ENCODE measurements at places on chromosomes 2 and 18.
A peak's percentile ranks its signal among the peaks of the same experiment; 100 is the strongest.

GRCh38 chr2:28247734-28248133 lies 144.9 kb upstream of the FOSL2 start:
- DNase-seq, result no peak

- DNase-seq, result no peak
Observed at GRCh38 chr2:37570773-37571586, 100.5 kb downstream of the CDC42EP3 start.

DNA sequence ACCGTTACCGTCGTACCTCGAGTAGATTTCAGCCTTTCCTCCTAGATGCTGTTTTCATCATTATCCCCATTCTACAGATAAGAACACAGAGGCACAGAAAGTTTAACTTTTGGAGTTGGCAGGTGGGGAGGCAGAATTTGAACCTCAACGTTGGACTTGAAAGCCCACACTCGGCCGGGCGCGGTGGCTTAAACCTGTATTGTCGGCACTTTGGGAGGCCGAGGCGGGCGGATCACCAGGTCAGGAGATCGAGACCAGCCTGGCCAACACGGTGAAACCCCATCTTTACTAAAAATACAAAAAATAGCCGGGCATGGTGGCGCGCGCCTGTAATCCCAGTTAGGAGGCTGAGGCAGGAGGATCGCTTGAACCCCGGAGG lies 11.5 kb downstream of the CATIP start:
- no peak for DNase-seq

- DNase-seq, result no peak
Observed at GRCh38 chr2:24761866-24762265, 31.3 kb downstream of the PTRHD1 start.

DNA sequence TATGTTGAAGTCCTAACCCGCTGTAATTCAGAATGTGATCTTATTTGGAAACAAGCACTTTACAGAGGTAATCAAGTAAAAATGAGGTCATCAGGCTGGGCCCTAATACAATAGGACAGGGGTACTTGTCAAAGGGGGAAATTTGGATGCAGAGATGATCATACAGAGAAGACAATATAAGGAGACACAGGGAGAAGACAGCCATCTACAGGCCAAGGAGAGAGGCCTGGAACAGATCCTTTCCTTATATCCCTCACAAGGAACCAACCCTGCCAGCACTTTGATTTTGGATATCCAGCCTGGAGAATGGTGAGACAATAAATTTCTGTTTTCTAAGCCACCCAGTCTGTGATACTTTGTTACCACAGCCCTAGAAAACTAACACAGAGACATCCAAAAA lies 104.3 kb downstream of the METTL4 start:
- no peak for DNase-seq

DNA sequence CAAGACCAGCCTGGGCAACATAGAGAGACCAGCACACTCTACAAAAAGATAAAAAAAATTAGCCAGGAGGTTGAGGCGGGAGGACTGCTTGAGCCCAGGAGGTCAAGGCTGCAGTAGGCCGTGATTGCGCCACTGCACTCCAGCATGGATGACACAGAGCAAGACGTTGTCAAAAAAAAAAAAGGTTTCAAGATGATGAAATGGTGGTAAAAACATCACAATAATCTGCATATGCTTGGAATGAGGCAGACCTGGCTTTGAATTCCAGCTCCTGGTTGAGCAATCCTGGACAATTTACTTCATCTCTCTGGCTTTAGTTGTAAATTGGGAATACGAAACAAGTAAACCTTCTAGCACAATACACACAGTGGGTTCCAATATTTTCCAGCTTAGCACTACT lies 24.1 kb downstream of the USP40 start:
- no peak for DNase-seq

GRCh38 chr2:207663870-207664545 lies 38.8 kb upstream of the METTL21A start:
- no peak for DNase-seq

GRCh38 chr2:132691556-132691955 lies 21.6 kb upstream of the LYPD1 start:
- no peak for DNase-seq

- DNase-seq, result no peak
Observed at GRCh38 chr2:6443061-6443823, 422.5 kb downstream of the CMPK2 start.

GRCh38 chr2:62014102-62014501 lies 108.6 kb downstream of the COMMD1 start:
- DNase-seq, result no peak

GRCh38 chr2:86764661-86765309 lies 25.9 kb downstream of the CD8A start:
- DNase-seq, result no peak

- DNase-seq, result no peak
Observed at GRCh38 chr2:213733893-213734292, 449.6 kb downstream of the SPAG16 start.

GRCh38 chr2:200338692-200339091 lies 32.2 kb downstream of the SPATS2L start:
- DNase-seq, result no peak

- no peak for DNase-seq
Observed at GRCh38 chr2:187554011-187554703, at the start of gene TFPI. Gene TFPI, minus strand, starts transcription at chr2:187554435. Its CDS starts 50,667 bp downstream, at chr2:187503768.

DNA sequence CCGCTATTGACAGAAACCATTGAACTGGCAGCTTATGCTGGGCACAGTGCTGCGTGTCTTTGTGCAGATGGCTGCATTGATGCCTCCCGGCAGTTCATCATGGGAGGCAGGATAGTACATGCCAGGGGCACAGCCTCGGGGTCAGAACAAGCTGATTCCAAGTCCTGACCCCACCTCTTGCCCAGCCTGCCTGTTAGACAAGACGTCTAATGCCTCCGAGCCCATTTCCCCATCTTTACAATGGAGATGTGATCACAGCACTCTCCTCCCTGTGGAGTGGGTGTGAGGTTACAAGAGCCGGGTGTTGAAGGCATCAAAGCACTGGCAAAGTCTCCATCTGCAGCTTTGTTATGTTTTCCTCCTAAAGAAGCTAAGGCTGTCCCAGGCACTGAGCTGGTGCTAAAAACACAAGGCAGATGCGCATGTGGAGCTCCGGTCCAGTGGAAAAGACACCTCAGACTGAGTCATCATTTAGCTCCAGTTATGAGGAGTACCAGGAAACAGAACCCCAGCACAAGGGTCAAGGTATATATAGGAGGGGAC lies 125.7 kb upstream of the EPAS1 start:
- DNase-seq, result no peak

DNA sequence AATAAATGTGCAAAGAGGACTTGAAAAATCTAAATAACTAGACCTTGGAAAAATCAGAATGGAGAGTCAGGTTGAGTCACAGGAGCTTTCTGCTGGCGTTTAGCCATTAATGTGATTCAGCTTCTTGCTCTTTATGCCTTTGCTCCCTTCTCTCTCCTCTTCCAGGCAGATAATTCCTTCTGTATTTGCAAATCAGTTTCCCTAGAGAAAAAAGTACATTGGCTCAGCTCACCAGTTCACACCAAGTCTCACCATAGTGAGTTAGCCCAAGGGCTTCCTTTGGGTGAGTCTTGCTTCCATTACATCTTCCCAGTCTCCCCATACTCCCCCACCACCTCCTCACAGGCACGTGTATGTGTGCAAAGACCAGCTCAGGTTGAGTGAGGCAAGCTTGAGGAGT lies 73.6 kb downstream of the CYBRD1 start:
- DNase-seq, result no peak

DNA sequence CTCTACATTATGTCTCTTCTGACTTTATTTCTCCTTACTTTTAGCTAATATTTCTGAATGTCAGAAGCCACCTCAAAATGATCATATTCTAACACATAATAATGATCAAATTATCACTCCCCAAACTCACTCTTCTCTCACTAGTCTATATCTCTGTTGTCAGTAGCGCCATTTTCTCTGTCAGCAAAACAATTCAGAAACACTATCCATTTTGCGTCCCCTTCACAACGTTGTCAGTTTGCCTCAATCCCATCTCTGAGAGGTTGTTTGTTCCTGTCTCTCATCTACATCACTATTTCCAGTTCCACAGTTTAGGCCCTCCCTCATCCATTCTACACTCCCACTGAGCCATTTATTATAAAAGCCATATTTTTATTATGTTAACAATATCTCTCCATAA lies 1376.3 kb upstream of the ACVR2A start:
- DNase-seq, result no peak

GRCh38 chr2:220969348-220969747 lies 602.8 kb downstream of the EPHA4 start:
- DNase-seq, result no peak

DNA sequence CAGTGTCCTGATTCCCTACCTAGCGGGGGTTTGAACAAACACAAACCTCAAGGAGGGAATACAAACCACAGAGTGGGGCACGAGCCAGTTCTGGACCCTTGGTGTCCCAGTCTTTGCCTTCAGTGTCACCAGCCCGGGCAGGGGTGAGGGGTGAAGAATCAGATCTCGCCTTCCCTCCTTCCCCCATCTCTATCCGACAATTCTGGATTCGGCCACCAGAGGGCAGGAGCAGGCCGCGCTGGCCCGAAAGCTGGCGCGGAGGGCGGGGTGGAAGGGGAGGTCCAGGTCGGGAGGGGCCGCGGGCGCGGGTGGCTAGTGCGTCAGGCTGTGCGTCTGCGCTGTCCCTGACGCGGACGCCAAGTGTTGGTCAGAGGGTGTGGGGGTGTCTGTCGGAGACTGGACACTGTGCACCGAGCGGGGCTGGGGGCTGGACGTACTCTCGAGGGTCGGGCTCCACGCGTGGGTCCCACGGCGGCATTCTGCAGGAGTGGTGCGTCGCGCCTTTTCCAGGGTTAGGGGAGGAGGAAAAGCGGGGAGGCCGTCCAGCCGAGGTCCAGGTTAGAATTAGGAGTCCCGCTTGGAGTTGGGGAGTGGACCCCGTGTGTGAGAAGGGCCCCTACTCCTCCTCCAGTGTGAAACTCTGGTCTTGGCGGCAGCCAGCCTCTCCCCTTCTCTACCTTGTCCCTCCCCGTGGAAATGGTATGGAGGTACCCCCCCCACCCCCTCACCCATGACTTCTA lies 2.9 kb upstream of the CRYBA2 start:
- DNase-seq, result peak; percentile 48

DNA sequence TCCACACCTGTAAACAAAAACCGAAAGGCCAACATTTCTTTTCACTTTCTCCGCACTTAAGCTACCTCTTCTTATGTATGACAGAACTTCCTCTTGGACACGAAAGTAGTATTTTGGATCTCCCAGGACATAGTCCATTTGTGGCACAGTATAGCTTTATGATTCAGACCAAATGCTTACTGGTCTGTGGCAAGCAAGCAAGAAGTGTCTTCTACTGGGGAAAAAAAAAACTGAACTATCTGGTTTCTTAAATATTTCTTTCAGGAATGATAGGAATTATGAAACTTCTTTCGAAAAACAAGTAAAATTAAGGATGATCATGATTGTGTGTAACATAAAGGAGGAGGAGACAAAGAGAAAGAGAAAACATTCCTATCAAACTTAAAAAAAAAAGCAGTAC lies 33.6 kb downstream of the SRBD1 start:
- no peak for DNase-seq

DNA sequence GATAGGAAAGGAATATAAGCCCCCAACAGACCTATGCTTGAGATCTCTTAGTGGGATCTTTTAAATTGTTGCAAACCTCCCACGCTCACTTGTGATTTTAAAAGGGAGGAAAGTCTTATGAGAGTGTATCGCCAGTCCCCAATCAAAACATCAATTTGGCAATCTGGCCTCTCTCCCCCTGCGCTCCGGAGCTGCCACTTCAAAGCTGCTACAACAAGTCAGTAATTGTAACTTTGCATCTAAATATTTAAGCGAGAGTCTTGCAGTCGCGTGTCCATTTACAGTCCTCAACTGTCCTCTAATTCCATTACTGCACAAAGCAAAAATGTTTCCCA lies 8.4 kb downstream of the PAX3 start:
- DNase-seq, result no peak

DNA sequence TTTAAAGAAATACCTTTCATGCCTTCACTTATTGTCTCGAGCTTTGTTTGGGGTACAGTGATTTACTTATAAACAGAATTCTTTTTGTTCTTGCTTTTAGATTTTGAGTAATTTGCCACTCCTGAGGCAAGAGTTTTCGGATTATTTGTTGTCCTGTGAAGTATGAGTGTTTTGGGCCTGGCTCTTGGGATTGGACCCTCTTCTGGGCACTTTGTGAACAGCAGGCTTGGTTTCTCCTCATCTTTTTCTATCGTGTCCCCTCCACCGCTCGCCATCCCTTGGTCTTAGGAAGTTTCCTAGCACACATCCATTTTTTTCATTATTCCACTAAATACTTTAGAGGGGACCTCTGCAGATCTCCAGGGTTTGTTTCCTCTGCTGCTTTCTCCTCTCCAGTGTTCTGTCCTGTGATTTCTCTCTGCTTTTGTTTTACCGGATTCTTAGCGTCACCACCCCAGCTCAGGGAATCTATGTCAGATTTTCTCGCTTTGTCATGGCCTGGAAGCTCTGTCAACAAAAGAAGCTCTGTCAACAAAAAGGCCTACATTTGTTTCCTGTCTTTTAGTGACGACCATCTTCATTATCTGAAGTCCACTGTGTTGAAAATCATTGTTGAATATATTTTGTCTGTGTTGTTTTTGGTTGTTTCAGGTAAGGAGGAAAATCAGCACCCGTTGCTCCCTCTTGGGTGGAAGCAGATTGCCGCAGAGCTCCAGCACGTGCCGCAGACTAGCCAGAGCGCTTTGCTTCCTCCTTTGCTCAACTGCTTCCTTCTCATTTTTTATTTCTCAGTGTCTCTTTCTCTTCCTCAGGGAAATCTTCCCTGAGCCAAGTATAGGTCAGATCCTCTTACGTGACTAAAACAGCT lies 27.8 kb downstream of the ANKRD62 start:
- DNase-seq, result no peak

DNA sequence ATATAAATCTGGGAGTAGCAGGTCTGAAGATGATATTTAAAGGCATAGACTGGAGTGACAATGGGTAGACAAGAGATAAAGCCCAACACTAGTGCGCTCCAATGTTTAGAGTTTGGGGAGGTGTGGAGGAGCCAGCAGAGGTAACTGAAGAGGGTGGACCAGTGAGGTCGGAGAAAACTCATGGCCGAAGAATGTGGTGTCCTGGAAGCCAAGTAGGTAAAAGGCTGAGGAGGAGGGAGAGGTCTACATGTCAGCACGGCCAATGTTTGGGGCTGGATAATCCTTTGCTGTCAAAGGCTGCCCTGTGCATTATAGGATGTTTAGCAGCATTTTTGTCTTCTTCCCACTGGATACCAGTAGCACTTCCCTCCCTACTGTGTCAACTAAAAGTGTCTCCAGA lies 78.8 kb upstream of the KCNE4 start:
- no peak for DNase-seq

- no peak for DNase-seq
Observed at GRCh38 chr2:122955776-122956175, 1069.3 kb upstream of the CNTNAP5 start.

DNA sequence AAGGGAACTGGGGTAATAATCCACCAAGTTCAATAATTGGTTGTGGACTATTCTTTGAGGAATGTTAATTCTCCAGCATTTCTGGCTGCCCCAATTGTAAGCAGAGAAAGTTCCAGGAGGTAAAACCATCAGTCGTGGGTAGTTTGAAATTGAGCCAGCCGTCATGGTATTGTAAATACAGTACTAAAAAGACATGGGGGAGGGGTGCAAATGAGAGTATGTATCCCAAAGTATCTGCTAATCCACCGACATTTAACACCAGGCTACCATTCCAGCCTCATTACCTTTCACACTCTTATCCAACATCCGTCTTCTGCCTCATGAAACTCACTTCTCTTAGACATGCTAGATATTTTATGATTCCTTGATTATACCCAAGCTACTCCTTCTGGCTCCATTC lies 507.9 kb downstream of the ERBB4 start:
- no peak for DNase-seq

- no peak for DNase-seq
Observed at GRCh38 chr2:232549655-232550353, 553 bp downstream of the TIGD1 start.

- no peak for DNase-seq
Observed at GRCh38 chr2:172198361-172198760, 95.7 kb upstream of the DLX2 start.

GRCh38 chr2:177520324-177520723 lies 127.8 kb downstream of the AGPS start:
- DNase-seq, result no peak
